ENCODE measurements at places on chromosomes 16 and 17.

DNA sequence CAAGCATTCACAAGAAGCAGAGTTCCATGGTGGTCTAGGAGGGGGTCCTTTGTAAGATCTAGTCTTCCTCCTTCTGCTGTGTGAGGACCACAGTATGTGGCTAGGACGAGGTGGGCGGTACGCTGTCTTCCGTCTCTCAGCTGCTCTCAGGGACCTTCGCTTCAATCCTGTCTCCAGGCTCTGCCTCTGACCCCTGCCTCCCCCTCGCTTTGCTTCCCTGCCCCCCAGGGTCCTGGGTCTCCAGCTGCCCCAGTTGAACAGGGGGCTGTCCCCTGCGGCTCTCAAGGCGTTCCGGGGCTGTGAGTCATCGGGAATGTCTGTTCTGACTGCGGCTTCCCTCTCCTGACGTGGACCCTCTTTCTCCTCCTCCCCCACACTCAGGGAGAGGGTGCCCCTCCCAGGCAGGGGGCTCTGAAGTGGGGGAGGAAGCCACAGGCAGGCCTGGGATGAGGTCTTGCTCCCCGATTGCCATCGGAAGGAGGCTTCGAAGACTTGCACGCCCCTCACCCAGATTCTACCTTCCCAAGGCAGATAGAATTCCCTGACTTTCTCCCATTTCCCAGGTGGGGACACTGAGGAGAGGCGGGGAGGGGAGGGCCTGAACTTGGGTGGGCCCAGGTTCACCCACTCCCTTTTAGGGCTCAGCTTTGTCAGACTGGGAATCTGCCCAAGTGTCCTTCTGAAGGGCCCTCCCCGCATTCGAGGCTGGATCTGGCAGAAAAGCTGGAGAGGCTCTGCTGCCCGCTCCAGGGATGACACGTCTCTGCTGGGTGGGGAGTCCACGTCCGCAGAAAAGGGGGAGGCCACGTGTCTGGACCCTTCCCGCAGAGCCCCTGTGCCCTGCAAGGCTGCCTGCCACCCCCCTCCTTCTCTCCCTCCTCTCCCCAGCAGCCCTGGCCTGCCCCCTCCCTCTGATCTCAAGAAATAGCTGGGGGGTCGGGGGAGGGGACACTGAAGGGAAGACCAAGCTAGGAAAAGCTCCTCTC lies 9.1 kb upstream of the COL1A1 start:
- DNase-seq = no peak

GRCh38 chr16:57807968-57808528 lies 5.8 kb upstream of the KIFC3 start:
- DNase-seq = peak; percentile 51

GRCh38 chr17:45022288-45022648 lies 29.2 kb downstream of the DCAKD start:
- DNase-seq = no peak

GRCh38 chr16:19227643-19228042 lies 57.9 kb upstream of the CLEC19A start:
- no peak for DNase-seq

DNA sequence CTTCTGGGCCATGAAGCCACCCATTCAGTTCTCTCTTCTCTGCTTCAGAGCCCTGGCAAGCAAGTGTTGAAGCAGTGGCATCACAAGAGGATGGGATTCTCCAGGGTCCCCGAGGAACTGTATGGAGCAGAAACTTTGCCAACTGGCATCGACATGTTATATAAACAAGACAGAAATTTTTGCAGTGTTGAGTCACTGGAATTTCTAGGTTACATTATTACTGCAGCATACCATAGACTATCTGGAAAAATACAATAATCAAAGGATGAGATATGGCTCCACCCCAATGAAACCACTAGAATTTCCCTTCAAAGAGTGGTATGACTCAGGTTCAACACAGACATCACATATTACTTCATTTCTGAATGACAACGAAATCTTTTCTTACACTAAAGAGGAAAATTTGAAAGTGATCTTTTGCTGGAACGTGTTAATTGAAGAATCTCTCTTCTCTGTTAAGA lies 343.0 kb upstream of the DYNLRB2 start:
- no peak for DNase-seq

GRCh38 chr16:84714028-84714427 lies 14.2 kb downstream of the USP10 start:
- no peak for DNase-seq

DNA sequence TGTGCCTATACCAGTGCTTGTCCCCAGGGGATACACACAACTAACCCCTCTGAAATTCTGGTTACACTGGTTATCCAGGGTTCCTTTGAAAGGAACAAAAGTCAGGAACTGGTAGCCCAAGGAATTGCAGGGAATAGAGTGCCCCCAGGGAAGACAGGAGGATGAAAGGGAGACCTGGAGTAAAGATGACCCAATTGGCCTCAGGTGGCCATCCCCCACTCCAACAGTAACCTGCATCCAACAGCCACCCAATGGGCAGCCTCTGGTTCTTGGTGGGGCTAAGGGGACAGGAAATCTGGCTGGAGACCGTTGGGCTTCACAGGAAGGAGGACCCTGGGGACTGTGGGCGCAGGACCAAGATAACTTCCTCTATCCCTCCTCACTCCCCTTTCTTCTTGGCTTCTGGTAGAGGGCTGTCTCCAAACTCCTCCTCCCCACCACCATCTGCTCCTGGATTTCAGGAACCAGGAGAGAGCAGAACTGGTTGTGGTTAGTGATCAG lies 826 bp upstream of the MPO start:
- no peak for DNase-seq

DNA sequence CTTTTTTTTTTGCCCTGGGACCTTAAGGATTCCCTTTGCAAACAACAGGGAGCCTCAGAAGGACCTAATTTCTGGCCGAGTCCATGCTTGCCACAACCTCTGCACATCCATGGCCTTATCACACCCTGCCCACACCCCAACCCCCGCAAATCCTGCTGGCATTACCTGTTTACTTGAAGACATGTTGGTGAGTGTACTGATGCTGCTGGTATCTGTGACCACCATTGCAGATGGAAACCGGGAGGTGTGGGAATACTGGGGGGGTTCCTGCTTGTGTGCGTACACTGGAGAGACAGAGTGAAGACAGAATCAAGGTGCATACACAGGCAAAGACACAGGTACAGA lies 46.0 kb downstream of the HNF1B start:
- DNase-seq = no peak

DNA sequence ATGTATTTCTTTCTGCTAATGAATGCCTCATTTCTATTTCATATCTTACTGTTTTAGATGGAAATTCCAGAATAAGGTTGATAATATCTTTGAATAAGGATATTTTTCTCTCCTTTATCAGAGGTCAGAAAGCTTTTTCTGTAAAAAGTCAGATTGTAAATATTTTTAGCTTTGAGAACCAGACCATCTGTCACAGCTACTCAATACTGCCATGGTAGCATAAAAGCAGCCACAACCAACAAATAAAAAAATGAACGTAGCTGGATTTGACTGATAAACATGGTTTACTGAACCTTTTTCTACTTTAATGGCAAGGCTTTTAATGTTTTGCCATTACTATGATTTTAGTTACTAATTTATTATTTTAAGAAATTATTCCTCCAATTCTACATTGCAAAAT lies 217.4 kb upstream of the COX10 start:
- DNase-seq = no peak

- DNase-seq = peak; percentile 68
These were observed 29.1 kb downstream of the AKAP1 start for GRCh38 chr17:57114085-57114673.

DNA sequence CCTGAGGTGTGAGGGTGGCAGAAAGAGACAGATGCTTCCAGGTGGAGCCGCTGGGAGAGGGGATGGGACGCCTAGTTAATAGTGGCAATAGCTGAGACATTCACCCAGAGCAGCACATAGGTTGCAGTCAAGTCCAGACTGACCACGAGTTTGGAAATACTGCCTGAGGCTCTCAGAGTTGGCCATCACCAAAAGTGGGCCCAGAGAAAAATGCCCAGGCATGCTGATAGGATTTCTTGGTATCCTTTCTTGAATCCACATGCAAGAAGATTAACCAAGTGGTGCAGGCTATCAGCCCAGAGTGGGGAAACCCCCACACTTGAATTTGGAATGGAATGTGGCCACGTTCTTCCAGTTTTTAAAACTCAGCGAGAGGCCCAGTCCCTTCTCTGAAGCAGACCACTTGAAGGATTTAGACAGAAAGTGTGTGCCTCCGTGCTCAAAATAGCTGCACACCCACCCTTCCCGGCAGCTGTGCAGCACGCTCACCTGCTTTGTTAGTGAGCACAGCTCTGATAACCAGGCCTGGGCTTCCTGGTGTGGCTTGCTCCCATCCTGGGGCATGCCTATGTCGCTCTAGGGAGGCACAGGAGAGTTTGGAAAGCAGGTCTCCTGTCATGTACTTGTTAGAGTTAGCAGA lies 35.7 kb downstream of the PLD6 start:
- DNase-seq = no peak

- DNase-seq = no peak
These were observed 29.5 kb downstream of the NPLOC4 start for GRCh38 chr17:81607431-81607830.

DNA sequence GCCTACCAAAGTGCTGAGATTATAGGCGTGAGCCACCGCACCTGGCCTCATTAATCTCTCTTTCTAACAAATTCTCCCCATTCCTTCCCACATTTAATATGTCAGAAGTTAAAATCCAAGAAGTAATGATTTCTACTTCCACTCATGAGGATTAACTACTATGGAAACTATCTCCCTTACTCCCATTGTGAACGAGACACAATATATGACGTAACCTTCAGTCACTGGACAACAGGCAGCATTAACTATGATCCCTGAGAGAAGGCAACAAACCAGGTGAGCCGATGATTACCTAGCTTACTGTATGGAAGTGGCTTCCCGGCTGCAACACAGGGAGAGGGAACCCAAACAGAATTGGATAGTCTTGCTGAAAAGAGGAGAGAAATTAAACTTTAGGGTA lies 20.0 kb downstream of the GLG1 start:
- DNase-seq = no peak

DNA sequence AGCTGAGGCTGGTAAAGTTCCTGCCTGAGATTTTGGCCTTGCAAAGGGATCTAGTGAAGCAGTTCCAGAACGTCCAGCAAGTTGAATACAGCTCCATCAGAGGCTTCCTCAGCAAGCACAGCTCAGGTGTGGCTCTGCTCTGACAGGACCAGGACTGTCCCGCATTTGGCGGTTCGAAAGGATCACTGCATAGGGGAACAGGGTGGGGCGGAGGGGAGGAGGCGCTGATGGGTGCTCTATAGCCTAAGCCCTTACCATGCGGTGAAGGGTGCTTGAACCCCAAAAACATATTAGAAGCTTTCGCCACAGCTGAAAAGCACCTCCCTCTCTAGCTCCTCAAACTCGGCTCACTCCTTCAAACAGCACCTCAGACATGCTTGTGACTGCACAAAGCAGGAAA lies 29.9 kb upstream of the ENDOV start:
- DNase-seq = no peak

DNA sequence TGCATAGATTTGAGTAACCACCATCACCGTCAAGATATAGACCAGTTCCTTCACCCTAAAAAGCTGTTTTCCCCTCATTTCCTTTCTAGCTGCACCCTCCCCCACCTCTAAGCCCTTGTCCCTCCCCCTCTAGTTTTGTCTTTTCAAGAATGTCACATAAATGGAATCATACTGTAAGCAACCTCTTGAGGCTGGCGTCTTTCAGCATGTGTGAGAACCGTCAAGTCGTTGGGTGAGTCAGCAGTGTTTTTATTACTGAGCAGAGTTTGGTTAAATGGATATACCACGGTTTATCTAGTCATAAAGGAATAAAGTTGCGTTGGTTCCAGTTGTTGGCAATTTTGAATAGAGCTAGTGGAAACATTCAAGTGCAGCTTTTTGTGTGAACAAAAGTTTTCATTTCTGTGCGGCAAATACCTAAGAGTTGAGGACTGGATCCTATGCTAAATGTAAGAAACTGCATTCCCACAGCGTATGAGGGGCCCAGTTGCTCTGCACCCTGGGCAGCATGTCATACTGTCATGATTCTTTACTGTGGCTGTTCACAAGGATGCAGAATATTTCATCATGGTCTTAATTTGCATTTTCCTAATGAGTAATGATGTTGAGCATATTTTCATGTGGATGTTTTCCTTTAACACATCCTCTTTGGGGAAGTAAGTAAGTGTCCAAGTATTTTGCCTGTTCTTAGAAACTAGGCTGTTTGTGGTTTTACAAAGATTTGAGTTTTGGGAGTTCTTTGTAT lies 264.3 kb downstream of the CPPED1 start:
- DNase-seq = no peak

DNA sequence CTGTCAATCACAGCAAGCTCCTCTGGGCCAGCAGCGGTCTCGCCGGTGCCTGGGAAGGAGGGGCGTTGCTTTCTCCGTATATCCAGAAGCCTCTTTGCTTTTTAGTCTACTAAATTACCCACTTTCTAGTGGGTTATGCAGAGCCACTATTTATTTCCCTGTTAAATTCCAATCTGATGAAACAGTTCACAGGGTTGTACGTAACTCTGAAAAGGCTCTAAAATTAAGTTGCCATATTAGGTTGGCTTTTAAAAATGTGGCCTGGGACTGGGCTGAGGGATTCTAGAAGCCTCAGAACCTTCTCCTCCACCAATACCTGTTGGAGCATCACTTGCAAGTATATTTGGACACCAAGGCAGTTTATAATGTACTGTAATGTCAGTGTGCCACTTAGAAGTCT lies 27.2 kb downstream of the MARCHF10 start:
- no peak for DNase-seq

- no peak for DNase-seq
These were observed 110.6 kb upstream of the RBBP6 start for GRCh38 chr16:24428756-24429155.

DNA sequence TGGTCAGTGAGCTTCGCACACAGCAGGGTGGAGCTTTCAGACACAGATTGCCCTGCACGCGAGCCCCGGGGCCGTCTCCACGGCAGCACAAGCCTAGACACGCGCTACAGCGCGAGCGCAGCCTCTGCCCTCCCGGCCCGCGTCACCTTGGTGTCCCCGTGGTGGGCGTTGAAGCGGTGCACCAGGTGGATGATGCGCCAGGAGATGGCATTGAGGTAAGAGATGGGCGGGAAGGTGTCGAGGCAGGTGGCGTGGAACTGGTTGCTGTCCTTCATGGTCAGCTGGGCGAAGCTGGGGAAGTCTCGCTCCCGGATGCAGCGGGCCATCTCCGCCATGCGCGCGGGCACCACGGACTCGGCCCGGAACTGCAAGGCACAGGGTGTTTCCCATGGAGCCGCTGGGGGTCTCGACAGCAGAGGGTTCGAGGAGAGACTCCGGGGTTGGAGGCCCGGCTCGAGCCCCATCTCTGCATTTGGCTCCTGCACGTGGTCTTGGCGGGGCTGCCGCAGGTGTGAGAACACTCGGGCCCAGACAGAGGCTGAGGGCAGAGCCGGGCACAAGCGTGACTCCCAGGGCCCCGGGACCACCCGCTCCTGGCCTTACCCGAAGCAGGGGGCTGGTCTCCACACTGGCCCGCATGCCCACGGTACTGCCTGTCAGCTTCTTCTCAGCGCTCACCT lies 4.3 kb upstream of the CYBA start:
- DNase-seq = no peak

Measured in CD4-positive, alpha-beta T cell treated with Interleukin-2 at 100 ng/mL for 4 hours (primary cell).